ENCODE measurements at places on chromosomes 6 and 20. TPM values are rescaled to one million over a fixed set of nuclear protein-coding genes. Genes with fewer than 3 reads are reported as not detected.

DNA sequence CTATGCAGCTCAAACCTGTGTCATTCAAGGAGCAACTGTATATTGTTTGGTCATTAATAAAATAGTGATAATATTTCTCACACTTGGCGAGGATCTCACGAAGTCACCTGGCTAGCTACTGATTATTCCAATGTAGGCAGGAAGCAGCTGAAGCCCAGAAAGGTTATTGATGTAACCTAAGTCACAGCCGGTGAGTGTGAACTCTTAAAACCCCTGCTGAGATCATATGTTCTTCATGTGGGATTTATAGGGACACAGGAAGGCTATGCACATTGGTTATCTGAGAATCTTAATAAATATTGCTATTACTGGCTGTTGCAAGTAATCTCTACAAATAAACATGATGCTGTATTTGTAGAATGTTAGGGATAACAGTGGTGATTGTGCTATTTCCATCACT, 161.4 kb downstream of the TBC1D7 start:
- DNase-seq: no peak

SLPI gene
- 2.4 TPM for total RNA-seq

WFDC12 gene
- not detected for total RNA-seq

KCNS1 gene
- total RNA-seq: not detected

EDN3 gene
- total RNA-seq: 0.27 TPM

DNA sequence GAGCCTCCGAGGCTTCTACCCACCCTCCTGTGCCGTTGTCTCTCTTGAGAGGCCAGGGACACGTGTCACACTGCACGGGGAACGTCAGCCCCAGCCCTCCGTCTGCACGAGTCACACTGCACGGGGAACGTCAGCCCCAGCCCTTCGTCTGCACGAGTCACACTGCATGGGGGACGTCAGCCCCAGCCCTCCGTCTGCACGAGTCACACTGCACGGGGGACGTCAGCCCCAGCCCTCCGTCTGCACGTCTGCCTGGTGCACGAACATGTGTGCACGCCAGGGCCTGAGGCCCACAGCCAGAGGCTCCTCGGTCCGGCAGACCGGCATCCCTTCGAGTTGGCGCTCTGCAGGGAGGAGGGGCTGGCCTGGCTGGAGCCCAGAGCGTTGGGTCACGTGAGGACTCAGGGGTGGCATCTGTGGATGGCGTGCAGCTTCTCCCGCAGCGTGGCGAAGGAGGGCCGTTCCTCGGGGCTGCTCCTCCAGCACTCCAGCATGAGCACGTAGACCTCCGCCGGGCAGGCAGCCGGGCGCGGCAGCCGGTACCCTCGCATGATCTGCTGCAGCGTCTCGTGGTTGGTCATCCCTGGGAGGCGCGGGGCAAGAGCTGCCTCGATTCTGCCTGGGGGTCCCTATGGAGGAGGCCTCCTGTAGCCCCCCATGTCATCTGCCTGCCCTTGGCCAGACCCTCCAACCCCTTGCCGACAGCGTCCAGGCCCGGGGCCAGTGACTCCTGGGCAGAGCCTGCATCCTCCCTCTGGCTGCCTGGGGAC, 3.4 kb upstream of the PTK6 start:
- DNase-seq: no peak

SH3BGRL2 gene
- total RNA-seq: 30.6 TPM

OOEP gene
- total RNA-seq: not detected

TTBK1 gene
- total RNA-seq: not detected

GRCh38 chr6:118377711-118378414, 170.2 kb upstream of the PLN start:
- no peak for DNase-seq

GRCh38 chr20:43680981-43681380, 14.1 kb downstream of the MYBL2 start:
- DNase-seq: no peak

GNMT gene
- total RNA-seq: not detected

DNA sequence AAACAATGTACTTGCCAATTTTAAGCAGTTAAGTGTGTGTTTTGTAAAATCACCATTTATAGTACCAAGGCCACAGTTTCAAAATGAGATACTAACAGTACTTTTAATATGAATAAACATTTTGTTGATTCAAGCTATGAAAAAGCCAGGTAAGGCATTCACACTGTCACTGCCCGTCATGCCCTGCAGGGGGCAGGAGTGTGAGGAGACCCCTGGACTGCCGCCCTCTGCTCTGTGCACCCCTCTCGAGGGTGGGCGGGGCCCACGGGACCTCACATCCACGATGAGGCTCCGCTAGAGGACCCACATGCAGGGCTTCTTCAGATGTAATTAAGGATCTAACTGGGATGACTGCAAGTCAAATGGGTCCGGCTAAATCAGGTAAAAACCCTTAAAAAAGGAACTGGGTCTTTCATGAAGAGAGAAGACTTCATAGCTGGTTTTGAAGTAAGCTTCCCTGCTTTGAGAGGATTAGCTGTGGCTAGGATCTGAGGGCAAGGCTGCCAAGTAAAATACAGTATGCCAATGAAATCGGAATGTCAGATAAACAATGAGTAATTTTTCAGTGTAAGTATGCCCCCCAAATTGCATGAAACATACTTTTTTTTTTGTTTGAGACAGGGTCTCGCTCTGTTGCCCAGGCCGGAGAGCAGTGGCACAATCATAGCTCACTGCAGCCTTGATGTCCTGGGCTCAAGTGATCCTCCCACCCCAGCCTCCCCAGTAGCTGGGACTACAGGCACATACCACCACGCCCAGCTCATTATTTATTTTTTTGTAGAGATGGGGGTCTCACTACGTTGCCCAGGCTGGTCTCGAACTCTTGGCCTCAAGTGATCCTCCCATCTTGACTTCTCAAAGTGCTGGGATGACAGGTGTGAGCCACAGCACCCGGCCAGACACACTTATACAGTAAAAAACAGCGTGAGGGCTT, 18.7 kb downstream of the DIDO1 start:
- no peak for DNase-seq

HLA-DRA gene
- total RNA-seq: 108 TPM

DNA sequence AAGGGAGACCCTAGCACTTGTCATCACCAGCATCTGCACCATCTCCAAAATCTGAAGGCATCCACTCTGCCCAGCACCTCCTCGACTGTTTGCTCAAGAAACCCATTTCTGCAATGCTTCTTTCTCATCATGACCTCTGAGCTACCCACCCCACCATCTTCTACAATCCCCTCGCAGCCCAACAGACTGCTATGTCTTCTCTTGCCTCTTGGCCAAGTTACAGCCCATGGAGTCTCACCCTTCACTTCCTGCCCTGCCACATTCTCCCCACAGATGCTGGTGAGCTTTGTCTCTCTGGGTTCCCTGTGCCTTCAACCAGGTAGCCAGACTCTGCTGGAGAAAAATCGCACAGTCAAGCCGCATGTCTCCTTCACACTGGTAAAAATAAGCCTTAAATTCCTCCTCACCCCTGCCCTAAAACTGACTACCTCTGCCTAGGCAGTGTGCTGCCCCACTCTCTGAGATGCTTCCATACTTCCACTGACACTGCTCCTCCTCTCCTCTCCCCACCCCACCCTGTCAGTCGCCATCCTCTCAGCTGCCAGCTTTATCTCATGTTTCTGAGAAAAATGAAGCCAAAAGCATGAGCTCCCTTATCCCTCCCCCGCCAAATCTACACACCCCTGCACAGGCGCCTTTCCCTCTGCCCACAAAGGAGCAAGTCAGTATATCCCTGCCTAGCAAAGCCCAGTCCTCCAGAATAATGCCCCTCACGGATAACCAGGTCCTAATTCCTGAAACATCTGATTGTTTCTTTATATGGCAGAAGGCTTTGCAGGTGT, 2.3 kb upstream of the TXNDC5 start:
- DNase-seq: no peak

Measured in sigmoid colon (tissue), 7 donors.